Smooth muscle cell of the umbilical artery (primary cell): ENCODE measurements at places on chromosomes 2 and 18. TPM values are rescaled to one million over a fixed set of nuclear protein-coding genes. Genes with fewer than 3 reads are reported as not detected.

Gene GPR45
- total RNA-seq = not detected in 2 replicates

Gene DNAJC10
- 225 and 334 TPM in 2 replicates for total RNA-seq

Gene TMEM247
- not detected in 2 replicates for total RNA-seq

Gene FBXO15
- 0.37 and 0.59 TPM in 2 replicates for total RNA-seq

Gene GAREM1
- total RNA-seq = 3.0 and 5.1 TPM in 2 replicates

Gene CDH19
- total RNA-seq = not detected in 2 replicates

Gene HOXD13
- 2.2 and 2.4 TPM in 2 replicates for total RNA-seq

Gene GALNT3
- total RNA-seq = 1.2 and 5.4 TPM in 2 replicates

Gene INPP5D
- 0.59 and 2.4 TPM in 2 replicates for total RNA-seq
